ENCODE measurements at places on chromosomes 16 and 17.

DNA sequence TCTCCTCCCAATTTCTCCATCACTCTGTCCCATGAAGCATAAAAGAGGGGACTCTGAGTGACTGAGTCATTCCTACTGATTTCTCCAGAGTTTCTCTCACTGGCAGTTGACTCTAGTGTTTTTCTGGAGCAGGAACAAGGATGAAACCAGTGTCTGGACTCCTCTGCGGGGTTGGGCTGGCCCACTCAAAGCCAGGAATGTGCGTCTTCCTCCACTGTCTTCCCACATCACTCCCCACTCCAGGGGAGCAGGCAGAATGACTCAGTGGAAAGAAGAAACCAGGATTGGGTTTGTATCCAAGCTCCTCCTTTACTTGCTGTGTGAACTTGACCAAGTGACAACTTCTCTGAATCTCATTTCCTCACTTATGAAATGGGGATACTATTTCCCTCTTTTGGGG lies 497.5 kb upstream of the SALL1 start:
- DNase-seq = no peak

DNA sequence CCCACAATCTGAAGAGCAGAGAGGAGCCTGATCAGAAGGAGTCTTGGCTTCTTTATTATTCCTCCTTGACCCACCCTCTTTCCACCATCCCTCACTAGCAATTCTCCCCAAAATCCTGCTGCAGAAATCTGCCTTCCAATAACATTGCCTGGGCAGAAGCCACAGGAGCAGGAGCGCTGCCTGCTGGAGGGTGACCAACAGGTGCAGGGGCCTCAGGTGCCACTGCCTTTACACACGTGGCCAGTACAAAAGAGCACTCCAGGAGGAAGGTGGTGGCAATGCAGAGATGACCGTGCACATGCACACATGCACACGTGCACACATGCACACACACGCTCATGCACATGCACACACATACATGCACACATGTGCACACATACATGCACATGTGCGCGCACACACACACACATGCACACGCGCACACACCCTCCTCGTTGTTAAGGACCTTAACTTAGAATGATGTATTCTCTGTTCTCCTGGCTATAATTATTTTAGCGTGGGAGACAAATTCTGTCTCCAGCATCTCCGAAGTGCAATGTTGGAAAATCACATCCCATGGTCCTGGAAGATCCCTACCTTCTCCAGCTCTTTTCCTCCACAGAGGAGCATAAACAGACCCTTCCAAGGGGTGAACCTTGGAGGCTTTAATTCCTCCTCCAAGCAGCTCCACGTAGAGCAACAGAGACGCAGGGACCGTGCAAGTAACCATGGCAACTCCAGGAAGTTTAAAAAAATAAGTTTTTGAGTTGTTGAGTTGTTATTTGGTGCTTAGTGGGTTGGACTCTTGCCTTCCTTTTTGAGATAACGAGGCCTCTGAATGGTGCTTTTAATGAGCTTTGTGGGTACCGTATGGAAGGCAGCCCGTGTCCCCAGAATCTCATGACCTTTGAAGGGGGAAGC lies 12.6 kb downstream of the RBFOX3 start:
- DNase-seq = no peak

DNA sequence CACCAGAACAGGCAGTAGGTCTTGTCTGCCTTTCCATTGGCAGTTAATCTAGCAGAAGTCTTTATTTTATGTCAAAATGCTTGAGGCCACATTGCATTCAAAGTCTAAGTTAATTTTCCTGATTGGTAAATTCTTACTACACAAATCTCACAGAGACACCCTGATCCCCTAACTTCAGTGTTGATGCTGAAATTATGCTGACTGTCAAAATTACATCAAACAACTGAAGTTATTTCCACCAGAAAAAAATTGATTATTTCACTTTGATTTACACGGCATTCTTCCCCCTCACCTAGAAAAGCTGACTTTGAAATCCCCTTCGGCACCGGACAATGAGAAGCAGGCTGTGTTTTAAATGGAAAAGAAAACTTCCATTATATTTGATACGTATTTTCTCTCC lies 99.1 kb downstream of the MAF start:
- no peak for DNase-seq

- DNase-seq = no peak
Observed at GRCh38 chr17:65167566-65167965, 30.4 kb downstream of the RGS9 start.

DNA sequence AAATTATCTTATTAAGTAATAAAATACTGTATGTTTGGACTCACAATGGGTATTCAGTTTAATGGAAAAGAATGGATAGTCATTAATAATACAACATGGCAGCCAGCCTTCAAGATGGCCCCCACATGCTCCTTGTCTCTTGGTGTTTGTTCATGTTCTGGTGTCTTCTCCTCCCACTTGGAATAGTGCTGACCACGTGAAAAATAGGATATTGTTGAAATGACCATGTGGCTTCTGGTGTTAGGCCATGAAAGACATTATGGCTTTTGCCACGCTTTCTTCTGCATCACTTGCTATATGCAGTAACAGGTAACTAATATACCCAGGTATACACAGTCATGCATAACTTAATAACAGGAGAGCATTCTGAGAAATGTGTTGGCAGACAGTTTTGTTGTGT lies 341.0 kb downstream of the KCNJ2 start:
- no peak for DNase-seq
